NCI-H1436 (cell line): ENCODE measurements at places on chromosomes 2 and 18.

- DNase-seq, result no peak
Measured at GRCh38 chr18:60027397-60027796, 127.6 kb downstream of the PMAIP1 start.

DNA sequence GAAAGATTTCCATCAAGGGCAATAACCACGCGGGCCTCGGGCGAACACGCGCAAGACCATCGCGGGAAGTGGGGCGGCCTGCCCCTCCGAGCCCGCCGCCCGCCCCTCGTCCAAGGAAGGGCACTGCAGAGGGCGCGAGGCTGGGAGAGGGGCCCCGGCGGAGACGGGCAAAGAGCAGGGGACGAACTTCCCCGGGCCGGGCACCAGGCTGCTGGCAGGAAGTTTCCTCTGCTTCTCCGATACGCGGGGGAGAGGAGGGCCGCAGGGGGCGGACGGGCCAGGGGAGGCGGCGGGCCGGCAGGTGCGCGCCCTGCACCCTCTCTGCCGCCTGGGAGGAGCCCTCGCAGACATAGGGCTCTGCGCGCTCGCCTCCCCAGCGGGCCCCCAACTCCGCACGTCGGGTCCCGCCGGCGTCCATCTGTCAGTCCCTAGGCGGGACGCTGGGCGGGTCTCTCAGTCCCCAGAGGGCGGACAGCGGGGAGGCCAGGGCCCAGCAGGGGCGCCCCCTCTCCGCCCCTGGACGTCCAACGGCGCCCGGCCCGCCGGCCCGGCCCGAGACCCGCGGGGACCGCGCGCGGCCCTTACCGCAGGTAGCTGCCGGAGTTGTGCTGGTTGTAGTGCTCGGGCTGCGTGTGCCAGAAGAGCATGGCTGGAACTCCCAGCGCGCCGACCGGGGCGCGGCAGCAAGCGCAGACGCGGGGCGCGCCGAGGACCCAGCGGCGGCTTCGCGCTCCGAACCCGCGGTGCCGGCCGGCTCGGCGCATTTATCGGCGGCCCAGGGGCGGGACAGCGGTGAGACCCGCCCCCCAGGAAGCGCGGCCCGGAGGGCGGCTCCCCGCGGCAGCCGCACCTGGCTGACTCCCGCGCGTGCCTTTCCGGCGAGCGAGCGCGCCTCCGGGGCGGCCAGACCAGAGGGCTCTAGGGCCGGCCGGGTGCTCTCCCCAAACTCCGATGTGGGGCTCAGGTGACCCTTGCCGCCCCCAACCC, at the start of gene TFCP2L1:
Gene TFCP2L1, minus strand, starts transcription at position 740 of the 987 bp plus-strand sequence. Its CDS starts 93 bp downstream, at position 647.
- peak; percentile 57 for DNase-seq

DNA sequence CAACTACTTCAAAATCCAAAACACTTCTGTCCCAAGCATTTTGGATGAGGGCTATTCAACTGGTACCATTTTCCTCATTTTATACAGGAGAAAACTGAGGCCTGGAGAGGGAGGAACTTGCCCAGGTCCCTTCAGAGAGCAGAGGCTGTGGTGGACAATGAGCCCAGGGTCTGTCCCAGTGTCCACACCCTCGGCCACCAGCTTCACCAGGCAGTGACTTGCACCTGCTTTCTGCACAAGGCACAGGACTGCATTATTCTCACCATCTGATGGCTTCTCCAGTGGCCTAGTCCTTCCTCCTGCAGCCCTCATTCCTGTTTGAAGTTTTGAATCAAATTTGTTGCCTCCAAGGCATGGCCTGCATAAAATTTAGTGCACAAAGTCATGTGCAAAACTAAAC, 53.3 kb downstream of the RNF144A start:
- DNase-seq, result no peak

GRCh38 chr2:85255813-85256594, 71.8 kb downstream of the TGOLN2 start:
- DNase-seq, result no peak

- DNase-seq, result no peak
Measured at GRCh38 chr2:38148501-38148900, 72.5 kb upstream of the CYP1B1 start.

- DNase-seq, result no peak
Measured at GRCh38 chr2:220930271-220931076, 641.6 kb downstream of the EPHA4 start.

DNA sequence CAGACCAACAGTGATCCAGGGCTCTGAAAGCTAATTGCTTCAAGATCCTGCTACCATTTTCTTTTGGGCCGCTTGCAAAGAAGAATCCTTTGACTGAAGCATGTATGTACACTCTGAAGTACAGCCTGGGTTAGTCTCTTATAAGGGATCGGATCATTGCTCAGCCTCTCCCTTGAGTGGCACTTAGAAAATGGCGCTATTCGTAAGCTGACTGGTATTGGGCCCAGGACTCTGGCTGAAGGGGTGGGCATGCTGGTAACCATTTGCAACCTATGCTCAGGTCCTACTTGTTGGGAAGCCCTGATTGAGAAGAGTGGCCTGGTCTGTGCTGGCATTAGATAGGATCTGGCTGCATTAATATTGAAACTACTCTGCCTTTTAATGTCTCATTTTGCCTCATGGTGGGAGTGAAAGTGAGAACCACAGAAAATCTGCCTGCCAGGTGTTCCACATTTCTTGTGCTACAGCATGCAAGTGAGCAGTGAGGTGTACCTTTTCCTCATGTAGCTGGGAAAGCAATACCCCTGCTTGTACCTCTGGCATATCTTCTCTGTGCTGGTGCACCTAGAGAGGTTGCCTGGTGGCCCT, 661 bp upstream of the MGAT5 start:
- DNase-seq, result no peak

- DNase-seq, result no peak
Measured at GRCh38 chr2:128477891-128478290, 159.2 kb upstream of the HS6ST1 start.

DNA sequence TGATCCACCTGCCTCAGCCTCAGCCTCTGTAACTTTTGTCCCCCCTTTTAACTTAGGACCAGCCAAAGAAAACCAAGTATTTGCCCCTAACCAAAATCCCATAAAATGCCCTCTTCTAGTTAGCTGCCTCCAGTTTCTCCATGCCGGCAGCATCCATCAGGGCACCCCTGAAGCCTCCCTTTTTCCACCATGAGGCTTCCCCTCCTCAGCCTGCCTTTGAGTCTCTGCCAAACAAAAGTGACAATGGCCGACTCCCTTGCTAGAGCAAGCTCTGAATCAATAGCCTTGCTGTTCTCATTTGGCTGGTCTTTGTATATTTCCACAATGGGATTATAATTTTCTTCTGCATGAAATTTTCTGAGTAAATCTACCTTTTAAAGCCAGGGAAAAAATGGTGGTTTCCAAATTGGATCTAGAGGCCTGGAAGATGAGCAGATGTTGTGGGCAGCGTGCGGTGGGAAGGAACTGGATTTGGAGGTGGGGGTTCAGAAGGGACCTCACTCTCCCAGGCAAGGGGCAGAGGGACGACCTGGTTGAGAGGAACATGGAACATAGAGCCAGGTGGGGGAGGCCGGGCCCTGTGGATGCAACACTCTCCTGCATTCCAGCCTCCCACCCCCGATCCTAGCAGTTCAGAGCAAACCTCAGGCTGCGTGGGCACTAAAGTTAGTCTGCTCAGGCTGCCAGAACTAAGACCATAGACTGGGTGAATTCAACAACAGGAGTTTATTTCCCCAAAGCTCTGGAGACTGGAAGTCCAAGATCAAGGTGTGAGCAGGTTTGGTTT, 80.6 kb downstream of the HS6ST1 start:
- no peak for DNase-seq

DNA sequence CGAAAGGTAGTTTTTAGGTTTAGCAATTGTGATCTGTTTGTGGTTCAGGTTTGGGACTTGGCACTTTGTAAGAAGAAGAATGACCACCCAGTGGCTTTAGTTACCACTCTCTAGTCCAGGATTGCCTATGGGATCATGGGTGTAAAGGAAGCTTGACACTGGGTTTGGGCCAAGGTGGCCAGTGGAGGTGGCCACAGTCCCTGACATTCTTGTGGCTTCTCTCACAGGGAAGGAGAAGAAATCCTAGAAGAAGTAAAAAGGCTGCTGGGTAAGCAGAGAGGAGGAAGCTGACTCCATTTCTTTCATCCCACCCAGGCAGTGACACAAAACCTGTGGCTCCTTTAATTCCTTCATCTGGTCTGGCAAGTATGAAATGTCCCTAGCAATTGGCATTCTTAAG, 394.7 kb downstream of the CLIP4 start:
- no peak for DNase-seq

DNA sequence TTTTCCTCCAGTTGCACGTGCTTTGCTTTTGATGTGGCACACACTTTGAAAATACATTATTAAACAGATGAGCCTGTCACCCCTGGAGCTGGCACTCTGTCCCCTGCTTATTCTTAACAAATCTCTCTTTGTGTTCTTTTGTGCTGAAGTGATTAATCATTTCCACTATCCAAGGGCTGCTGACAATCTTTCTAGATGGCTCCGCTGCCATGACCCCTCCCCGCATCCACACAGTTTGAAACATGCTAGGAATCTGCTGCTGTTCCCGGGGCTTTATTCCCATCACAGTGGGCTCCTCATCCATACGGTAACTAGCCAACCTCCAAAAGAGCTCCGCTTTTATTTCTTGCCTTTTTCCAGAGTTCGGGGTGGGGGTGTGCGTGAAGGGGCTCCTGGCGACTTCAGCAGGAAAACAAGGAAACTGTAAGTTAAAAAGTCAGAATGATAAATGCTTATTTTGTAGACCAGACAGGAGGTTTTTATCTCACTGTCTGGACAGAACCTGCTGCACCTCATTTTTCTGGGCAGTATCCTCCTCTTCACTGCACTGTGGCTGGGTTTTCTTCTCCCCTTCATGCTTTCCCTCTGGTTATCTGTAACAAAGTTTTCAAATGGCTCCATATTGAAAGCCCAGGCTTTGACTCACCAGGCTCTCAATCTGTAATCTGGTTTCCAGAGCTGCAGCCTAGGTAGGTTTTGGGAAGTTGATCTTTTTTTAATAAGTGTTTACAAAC, 319.7 kb downstream of the AFF3 start:
- DNase-seq, result no peak

GRCh38 chr2:230830428-230830827, 34.3 kb upstream of the ITM2C start:
- DNase-seq, result no peak

GRCh38 chr2:240289701-240290431, 145.6 kb upstream of the GPC1 start:
- no peak for DNase-seq
